ENCODE measurements at places on chromosomes 16 and 17. TPM values are rescaled to one million over a fixed set of nuclear protein-coding genes. Genes with fewer than 3 reads are reported as not detected.

DNA sequence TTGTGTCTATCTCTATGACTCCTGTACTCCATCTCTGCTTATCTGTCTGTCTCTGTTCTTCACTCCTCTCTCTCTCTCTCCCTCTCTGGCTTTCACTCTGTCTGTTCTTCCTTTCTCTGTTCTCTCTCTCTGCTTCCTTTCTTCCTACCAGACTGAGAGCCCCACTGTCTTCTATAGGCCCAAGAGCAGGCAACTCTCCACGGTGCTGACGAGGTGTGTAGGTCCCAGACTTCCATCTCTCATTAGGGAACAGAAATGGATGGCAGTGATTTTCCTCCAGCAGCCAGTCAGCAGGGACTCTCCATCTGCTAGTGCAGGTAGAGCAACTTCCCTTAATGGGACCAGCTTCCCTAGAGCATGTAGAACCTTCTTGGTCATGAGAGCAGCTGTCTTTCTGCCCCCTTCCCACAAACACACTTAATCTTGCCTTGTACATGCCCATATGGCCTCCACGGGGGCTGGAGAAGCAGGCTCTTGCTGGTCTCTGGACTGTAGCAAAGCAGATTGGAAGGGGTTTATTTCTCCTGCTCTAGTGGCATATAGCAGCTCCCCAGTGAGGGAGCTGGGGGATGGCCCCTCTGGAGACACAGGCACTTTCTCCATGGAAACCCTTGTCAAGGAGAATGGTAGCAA lies 47.8 kb upstream of the NLRP1 start:
- no peak for DNase-seq

DNA sequence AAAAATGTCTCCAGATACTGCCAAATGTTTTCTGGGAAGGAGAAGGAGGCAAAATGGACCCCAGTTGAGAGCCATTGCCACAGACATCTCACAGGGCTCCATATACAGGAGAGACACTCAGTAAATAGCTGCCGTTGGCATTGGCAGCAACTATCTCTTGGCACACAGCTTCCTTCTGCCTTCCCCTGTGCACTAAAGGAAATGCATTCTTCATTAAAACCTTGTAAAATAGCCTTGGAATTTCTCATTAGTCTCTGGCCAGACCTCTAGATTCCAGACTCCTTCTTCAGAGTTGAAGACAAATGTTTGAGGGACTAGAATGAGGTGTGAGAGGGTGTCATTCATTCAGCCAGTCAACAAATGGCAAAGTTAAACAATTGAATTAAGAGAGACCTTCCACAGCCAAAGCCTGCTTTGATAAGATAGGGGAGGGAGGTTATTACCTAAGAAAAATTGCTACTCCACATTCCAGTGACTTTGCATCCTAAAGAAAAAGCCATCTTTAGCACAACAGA lies 223.9 kb upstream of the HS3ST3A1 start:
- no peak for DNase-seq

- peak; percentile 56 for DNase-seq
Measured at GRCh38 chr17:81867170-81867990, 3.8 kb downstream of the ARHGDIA start.

DNA sequence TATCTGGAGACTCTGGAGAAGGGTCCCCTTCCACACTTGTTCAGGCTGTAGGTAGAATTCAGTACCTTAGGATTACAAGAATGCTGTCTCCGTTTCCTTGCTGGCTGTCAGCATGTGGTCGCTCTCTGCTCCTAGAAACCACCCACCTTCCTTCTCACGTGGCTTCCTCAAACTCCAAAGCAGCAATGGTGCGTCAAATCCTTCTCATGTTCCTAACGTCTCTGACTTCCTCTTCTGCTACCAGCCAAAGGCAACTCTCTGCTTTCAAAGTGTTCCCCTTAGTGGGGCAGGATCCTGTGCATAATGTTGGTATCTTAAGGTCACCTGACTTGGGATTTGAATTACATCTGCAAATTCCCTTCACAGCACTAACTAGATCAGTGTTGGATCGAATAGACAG lies 30.9 kb upstream of the DYNLRB2 start:
- DNase-seq: no peak

DNA sequence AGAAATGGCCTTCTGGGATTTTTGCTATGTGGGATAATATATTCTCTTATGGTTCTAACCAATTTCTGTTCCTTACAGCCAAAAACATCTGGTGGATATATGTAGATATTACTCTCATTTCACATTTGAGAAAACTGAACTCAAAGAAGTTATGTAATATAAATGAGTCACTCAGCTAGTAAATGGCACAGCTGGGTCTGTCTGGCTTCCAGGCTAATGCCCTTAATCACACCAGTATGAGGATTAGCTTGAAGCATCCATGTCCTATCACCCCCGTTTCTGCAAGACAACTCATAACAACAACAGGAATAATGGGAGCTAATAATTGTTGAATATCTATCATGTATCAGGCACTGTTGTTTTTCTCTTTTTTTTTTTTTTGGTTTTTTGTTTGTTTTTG lies 34.4 kb upstream of the USP7 start:
- peak; percentile 69 for DNase-seq

The PIRT gene
- not detected for total RNA-seq

The BCL6B gene
- total RNA-seq: not detected

The PAQR4 gene
- total RNA-seq: 35.3 TPM

The ABCA9 gene
- not detected for total RNA-seq
